Stimulated activated CD8-positive, alpha-beta memory T cell treated with anti-CD3 and anti-CD28 coated beads, Interleukin-7, amount 100 ng/mL, for 1 hour (primary cell): ENCODE measurements at places on chromosomes 5 and 9.

GRCh38 chr5:83337453-83338035 lies 134.0 kb upstream of the VCAN start:
- DNase-seq: no peak

DNA sequence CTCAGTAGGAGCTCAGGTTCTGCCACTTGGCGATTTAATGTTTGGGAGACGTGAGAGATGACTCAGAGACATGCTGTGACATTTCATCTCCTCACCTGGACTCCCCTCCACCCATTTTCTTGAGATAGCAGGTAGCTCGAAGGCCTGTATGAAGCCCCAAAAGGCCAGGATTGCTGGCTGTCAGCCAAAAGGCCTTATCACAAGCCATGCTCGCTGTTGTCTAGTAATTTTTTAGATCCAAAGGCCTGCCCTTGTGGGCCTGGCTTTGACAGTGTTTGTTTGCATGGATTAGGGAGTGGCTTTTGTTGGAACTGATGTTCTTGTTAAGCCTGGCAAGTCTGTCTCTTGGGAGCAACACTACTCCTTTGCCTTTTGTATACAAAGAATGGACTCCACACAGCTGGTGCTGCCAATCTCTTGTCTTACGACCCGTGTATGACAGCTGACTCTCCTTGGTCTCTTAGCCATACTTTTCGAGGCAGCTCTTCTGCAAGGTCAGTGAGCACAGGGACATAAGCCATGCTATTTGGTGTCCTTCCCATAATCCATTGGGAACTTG lies 22.7 kb downstream of the CAVIN4 start:
- no peak for DNase-seq

DNA sequence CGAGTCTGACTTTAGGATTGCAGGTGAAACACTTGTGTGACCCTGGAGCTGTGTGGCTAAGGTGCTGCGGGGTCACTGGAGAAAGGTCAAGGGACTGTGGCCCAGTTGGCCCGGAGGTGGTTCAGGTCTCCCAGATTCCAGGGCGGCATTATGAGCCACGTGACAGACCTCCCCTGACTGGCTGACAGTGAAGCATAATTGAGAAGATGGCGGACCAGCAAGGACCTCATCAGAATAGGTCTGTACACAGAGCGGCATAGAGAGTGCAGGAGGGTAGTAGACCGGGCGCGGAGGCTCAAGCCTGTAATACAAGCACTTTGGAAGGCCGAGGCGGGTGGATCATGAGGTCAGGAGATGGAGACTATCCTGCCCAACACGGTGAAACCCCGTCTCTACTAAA lies 815 bp upstream of the ODF2 start:
- no peak for DNase-seq

GRCh38 chr9:85700330-85700729 lies 41.4 kb downstream of the AGTPBP1 start:
- no peak for DNase-seq

DNA sequence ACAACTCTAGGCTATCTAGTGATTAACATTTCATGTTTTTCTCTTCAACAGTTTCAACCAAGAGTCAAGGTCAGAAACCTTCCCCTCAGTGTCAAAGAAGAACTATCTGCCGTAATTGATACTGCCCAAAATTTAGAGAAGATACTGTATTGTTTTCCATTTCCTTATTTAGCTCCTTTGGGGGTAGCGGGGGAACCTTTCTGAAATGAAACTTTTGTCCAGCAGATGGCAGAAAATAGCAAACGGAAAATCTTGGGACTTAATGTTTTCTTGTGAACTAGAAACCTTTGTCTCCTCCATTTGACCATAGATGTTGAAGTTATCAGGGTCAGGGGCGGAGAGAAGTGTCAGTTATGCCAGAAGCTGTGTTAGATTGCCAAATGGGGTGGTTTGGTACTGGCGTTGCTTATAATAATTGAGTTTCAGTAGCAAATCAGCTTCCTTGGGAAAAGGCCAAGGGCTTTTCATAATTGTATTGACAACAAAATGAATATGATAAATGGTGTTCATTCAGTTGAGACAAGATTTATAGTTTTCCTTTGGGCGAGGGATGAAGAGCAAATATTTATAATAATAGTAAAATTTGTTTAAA lies 101.7 kb upstream of the TLX3 start:
- DNase-seq: no peak

DNA sequence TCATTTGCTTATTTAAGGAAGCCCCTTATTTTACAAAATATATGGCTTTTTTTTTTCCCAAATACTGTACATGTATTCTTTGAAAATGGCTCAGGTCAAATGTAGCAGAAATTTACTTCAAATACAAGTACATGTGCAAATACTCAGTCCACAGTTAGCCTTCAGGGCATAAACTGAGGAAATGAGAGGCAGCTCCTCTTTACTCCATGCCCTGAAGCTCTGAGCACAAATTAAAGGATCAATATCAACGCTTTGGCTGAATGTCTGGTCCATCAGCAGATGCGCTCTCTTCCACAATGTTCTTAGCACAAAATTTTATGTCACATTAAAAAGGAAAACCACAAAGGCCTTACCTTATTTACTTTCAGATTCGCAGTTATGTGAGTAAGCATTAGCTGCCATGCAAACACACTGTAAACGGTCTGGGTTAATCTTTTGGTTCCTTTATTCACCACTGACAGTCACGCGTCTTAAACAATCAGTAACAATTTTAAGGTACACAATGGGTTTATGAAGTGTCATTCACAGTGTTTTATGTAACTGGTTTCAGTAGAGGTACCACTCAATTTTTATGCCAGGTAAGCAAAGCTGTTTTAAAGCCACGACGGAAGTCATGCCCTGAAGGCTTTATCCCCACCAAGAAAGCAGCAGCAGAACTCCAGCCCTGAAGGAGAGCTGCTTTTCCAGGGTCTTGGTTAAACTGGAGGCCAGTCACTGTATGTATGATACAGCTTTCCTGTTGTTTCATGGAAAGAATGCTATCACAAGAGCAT lies 103.4 kb downstream of the OTULIN start:
- no peak for DNase-seq

DNA sequence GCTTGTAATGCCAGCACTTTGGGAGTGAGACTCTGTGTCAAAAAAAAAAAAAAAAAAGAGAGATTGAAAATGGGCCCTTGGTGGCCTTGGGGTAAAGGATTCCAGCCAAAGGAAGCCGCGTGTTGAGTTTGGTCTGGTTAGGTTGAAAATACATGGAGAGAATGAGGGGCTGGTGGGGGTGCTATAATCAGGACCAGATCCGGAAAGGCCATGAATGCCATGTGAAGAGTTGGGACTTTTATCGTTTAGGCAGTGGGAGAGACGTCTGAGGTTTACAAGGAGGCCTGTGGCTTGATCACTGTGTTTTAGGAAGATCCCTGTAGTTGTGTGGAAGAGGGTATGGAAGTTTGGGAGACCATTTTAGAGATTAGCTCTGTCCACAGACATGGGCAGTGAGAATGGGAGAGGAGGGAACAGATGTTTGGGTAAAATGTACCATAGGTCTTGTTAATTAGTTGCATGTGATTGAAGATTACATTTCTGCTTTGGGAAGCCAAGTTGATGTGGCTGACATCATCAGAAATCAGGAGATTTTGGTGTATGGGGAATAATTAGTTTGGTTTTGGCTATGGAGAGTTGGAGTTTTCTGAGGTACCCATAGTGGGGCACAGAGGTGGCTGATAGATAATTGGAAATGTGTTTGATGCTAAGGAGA lies 3.5 kb downstream of the MSANTD3 start:
- no peak for DNase-seq

- no peak for DNase-seq
Observed at GRCh38 chr5:39370555-39371366, 6.5 kb upstream of the C9 start.

DNA sequence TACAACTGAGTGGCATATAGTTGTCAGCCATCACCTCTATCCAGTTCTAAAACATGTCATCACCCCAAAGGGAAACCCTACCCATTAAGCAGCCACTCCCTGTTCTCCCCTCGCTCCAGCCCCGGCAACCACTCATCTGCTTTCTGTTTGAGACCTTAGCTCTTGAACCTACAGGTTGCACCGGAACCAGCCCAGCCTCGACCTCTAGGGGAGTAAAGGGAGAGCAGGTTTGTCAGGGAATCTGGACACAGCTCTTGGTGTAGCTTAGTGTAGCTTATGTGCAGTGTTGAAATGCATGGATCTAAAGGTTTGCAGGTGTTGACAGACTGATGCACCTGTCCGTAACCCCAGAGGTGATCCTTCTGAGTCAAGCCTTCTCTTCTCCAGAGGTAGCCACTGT lies 30.0 kb downstream of the NEURL1B start:
- no peak for DNase-seq

GRCh38 chr9:94017939-94018531 lies 62.9 kb upstream of the BARX1 start:
- DNase-seq: no peak

DNA sequence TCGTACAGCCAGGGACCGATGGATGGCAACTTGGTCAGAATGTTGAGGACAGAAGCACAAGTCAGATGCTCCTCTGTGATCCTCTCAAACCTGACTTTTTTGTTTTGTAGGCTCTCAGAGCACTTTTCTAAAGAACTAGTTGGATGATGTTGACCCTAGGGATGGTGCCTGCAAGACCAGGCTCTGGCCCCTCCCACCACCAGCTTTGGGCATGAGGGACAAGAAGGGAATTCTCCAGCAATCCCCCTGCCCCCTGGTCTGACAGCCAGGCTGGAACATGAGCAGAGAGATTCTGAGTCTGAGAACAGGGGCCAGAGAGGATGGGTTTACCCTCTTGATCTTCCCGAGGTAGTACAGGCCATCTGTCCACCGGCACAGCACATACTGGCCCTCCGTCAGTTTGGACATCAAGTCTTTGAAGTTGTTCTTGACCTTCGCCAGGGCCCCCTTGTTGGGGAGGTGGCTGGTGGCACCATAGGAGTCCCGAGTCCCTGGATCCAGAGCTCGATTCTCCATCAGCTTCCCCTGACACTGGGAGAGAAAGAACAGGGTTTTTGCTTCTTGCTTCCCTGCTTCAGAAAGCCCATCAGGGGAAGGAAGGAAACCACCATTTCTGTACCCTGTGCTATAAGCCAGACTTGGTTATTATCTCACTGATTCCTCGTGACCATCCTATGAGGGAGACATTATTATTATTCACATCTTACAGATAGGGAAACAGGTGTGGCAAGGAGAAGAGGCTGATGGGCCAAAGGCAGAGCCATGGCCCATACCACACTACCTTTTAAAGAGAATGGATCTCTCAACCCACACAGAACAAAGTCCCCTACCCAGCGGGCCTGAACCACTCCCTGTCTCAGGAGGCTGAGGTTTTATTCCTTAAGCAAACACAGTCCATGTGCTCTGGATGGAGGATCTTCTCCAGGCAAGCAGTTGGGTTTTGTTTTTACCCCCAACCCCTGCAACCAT lies 2.5 kb downstream of the PHF19 start:
- DNase-seq: no peak

DNA sequence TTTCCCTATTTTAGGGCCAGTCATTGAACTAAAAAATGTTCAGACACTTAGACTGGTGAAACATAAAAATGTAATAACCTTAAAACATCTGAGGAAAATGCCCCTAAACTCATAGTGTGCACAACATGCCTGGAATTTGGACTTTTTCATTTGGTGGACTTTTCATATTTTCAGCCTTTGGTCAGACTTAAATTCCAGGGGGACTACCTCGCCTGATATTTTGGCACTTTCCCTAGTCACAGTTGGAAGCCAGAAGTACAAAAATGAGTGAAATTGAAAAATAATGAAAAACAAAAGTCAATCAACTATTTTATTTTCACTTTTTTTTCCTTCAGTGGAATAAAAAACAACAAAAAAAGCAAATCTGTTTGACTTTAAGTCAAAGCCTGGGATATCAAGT lies 256.2 kb downstream of the ACTL7B start:
- DNase-seq: no peak

DNA sequence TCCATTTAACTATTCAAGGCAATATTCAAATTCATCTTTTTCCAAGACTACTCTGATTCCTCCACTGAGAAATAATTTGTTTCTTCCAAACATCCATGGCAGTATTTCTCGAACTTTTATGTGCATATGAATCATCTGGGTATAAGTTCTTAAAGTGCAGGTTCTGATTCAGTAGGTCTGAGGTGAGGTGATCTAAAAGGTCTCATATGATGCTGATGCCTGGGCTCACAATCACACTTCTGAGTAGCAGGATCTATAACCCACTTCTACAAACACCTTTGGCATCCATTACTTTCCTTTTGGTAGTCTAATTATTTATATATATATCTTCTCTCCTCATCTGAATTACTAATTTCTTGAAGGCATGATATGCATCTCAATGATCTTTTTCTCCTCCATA lies 7.2 kb downstream of the ERP44 start:
- DNase-seq: no peak

GRCh38 chr5:131973089-131973712 lies 27.7 kb upstream of the MEIKIN start:
- DNase-seq: no peak

DNA sequence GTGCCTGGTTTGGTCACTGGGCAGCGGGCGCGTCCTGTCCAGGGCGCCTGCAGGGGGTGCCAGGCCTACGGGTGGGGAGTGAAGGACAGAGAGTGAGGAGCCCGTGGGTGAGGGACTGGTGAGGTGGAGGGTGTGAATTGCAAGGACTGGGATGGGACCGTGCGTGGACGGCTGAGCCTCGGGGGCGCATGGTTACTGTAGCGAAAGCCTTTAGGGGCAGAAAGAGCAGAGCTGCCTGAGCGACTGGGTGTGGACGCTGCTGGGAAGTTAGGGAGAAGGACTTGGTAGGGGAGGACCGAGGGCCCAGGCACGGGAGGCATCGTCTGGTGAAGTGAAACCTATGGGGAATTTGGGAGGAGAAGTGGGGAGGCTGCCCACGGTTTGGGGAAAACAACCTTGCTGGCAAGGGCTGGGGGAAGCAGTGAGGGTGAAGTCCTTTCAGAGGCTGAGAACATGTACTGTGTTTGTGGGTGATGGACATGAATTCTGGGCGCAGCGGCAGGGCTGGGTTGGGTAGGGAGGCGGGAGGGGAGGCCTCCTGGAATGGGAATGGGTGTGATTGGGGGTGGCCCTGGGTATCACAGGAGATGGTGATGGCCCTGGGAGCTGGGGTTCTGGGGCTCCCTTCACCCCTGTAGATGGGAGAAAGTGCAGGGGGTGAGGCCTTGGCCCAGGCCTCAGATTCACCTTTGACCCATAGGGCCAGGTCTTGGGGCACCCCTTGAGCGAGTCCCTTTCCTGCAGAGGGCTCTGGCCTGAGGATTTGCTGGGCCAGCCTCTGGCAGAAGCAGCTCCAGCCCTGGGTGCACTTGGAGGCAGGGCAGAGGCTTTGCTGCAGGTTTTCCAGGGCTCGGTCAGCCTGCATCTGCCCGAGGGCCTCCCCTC lies 1.7 kb upstream of the TOR4A start:
- DNase-seq: no peak

GRCh38 chr5:6686915-6687409 lies 26.3 kb upstream of the TENT4A start:
- DNase-seq: no peak
